Activated CD8-positive, alpha-beta memory T cell treated with anti-CD3 and anti-CD28 coated beads, Interleukin-2, amount 10 ng/mL, durations not matched to agents 7 days and 5 days (primary cell): ENCODE measurements at places on chromosomes 1 and 21. TPM values are rescaled to one million over a fixed set of nuclear protein-coding genes. Genes with fewer than 3 reads are reported as not detected.
A peak's percentile ranks its signal among the peaks of the same experiment; 100 is the strongest.

Gene HSD3B2
- total RNA-seq: not detected

Gene TYW3
- 15.0 TPM for total RNA-seq

Gene LCE3E
- total RNA-seq: not detected

Gene CFHR1
- not detected for total RNA-seq

Gene LCK
- 441 TPM for total RNA-seq

Gene CHTOP
- 89.1 TPM for total RNA-seq

Gene FAM167B
- total RNA-seq: 0.80 TPM

Gene KCNT2
- total RNA-seq: not detected

Gene CYP4B1
- total RNA-seq: not detected

DNA sequence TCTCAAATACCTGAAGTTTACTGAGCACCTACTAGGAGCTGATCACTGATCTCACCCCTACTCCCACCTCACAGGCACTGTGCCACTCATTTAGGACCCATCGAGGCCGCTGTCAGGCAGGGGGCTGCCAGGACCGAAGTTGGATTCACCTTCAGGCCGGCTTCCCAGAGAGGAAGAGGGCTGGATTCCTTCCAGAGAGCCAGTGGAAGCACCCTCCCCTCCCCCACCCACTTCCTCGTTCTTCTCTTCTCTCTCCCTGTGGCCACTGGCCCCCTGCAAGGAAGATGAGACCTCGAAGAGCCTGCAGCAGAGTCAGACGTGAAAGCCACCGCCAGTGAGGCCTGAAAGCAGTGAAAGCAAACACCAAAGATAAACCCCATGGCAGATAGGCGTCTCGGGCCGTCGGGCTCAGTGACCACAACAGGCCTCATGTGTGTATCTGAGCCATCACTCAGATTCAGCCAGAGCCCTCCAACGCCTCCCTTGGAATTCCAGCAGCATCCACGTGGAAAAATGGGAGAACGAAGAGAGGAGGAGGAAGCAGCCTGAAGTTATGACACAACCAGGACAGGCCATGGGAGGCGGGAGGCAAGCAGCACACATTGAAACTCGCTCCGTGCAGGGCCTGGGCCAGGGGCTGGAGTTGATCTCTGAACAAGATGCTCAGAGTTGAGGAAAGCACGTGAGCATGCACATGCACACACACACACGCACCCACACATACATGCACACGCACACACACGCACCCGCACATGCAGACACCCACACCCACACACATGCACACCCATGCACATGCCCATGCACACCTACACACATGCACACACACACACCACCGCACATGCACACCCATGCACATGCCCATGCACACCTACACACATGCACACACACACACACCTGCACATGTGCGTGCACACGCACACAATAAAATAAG, 6.2 kb upstream of the AGTRAP start:
- peak overlapping the region; percentile 79 for H3K27ac ChIP-seq
- no peaks in the 10 kb centered on the region for H3K27me3 ChIP-seq
- peak overlapping the region; percentile 54 for H3K4me3 ChIP-seq

DNA sequence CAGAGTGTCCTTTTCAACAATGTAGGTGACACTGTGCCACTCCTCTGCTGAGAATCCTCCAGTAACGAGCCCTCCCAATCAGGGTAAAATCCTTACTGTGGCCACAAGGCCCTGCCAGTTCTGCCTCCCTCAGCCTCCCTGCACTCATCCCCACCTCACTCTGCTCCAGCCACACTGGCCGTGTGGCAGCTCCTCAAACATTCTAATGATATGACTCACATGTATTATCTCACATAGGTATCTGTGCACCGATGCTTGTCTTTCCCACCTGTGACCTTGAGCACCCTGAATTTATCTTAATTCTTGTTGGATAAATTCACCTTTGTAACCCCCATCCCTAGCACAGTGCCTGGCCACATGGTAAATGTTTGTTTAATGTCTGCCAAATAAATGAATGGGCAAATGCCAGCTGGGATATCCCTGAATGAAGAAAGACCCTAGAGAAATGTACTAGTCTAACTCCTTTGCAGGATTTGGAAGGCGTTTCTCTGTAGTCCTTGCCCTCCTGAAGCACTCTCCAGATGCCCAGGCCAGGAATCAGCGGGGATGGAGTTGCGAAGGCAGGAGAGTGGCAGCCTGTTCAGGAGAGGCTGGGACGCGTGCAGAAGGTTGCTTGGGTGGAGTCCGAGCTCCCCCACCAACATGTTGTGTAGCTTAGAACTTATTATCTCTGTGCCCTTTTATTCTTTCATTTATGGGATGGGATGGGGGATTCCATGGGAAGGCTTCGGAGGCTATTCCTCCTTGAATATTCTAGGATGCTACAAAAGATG, 106.0 kb downstream of the TMEM53 start:
- no peak overlapping the region for H3K4me3 ChIP-seq
- H3K4me1 ChIP-seq: no peaks in the 10 kb centered on the region
- DNase-seq: no peak
- no peaks in the 10 kb centered on the region for H3K36me3 ChIP-seq
- H3K27ac ChIP-seq: no peak overlapping the region

DNA sequence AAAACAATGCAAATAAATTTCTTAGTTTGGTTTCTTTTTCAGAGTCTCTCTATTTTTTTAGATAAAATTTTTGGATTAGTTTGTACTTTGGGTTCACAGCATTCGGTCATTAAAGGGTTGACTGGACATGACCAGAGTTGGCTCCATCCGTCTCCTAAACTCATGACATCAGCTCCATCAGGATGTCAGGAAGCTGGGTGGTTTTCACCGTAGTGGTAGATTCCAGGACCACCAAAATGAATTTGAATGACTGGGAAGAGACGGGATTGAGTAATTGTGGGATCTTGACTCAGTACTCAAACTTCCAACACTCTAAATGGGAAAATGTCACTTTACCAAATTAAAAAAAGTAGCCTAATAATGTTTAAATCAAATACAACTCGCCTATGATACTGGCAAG, 279.2 kb upstream of the DUSP10 start:
- no peak overlapping the region for H3K27ac ChIP-seq
- no peak overlapping the region for H3K4me3 ChIP-seq
- no peaks in the 10 kb centered on the region for H3K4me1 ChIP-seq
- DNase-seq: no peak
- H3K27me3 ChIP-seq: peaks cover 10% of the 10 kb centered on the region
- H3K36me3 ChIP-seq: no peaks in the 10 kb centered on the region

DNA sequence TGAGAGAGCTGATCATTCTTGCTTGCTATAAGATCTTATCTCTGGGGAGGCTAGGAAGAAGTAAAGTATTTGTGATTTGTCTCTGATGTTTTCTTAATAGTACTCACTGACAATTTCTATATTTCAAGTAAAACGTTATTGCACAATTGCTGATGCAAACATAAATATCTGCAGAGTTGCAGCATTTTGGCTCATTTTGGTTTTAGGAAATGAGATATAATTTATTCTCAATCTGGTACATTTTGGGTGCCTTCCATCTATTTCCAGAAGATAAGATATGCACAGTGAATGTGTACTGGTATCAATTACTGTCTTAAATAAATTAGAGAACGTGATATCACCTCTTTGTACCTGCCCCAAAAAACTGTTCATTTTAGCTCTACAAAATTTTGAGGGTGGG, 1431.5 kb downstream of the BRINP3 start:
- H3K4me3 ChIP-seq: no peak overlapping the region
- H3K4me1 ChIP-seq: no peaks in the 10 kb centered on the region
- no peaks in the 10 kb centered on the region for H3K36me3 ChIP-seq
- no peaks in the 10 kb centered on the region for H3K27me3 ChIP-seq
- DNase-seq: no peak

- H3K36me3 ChIP-seq: no peaks in the 10 kb centered on the region
- H3K4me1 ChIP-seq: peaks cover 6% of the 10 kb centered on the region
- H3K27me3 ChIP-seq: peaks cover 4% of the 10 kb centered on the region
- H3K4me3 ChIP-seq: no peak overlapping the region
- no peak for DNase-seq
- no peak overlapping the region for H3K27ac ChIP-seq
These were observed 58.6 kb upstream of the TMPRSS2 start for GRCh38 chr21:41566500-41567014.

DNA sequence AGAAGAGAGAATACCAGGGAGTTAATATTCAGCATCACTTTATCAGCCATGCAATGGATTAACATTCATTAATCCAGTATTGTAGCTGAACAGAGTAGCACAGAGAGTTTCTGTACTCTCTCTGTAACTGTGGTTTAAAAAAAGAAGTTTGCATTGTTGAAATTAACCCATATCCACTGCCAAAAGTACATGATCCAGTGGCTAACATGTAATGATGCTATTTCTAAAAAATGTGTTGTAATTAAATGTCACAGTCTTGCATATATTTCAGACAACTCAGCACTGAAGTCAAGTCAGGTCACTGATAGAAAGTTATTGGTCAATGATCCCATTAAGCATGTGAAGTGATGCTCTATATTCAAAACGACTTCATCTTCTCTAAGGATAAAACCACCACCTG, 141.3 kb downstream of the NRIP1 start:
- no peak overlapping the region for H3K4me3 ChIP-seq
- no peak for DNase-seq
- H3K27ac ChIP-seq: no peak overlapping the region
- H3K4me1 ChIP-seq: no peaks in the 10 kb centered on the region
- H3K36me3 ChIP-seq: no peaks in the 10 kb centered on the region

DNA sequence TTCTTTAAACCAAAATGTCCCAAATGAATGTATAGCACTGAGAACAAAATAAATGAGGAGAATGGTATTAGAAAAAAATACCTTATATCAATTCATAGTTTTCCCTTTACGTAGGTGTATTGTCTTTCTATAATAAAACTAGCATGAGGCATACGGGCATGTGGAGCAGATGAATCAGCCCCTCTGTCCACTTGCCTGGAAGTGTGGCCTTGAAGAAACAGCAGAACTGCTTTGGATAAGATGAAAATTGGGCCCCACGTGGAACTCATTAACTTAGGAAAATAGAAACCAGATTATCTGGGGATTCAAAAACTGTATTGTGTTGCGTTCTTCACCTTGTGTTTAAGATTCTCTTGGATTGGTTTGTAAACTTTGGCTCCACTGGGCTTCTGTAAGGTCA, 356.8 kb upstream of the B3GALT2 start:
- peaks cover 23% of the 10 kb centered on the region for H3K36me3 ChIP-seq
- H3K4me3 ChIP-seq: no peak overlapping the region
- H3K27me3 ChIP-seq: no peaks in the 10 kb centered on the region
- no peak overlapping the region for H3K27ac ChIP-seq
- peaks cover 51% of the 10 kb centered on the region for H3K4me1 ChIP-seq

DNA sequence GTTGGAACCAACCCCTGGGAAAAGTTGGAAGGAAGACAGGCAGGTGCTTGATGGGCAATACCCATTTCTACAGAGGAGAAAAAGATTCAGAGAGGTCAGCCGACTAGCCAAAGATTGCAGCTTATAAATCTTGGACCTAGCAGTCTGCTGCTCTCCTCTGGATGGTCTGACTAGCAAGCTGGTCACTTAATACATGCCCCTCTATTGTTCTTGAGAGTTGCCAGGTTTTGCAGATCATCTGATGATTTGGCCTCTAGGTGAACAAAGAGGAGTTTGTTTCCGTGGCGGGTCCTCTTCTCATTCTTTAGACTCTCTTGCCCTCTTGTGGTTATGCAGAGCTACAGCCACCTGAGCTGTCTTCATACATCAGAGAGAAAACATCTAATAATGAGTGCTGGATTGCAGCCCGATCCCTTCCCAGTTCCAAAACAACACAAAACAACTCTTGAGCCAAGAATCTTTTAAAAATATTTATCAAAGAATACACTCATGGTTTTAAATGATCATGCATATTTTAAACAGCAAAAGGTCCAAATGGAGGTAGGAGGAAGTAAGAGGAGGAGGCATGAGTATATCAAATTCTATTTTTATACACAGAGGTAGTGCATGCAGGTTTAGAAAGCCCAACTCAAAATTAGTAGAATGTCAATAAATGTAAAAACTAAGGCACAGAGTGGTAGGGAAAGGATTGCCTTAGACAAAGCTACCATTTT, 115.7 kb downstream of the SLC30A10 start:
- DNase-seq: no peak
- peaks cover 7% of the 10 kb centered on the region for H3K27me3 ChIP-seq
- H3K4me3 ChIP-seq: no peak overlapping the region
- H3K36me3 ChIP-seq: no peaks in the 10 kb centered on the region
- no peak overlapping the region for H3K27ac ChIP-seq

- H3K4me3 ChIP-seq: peak overlapping the region; percentile 86
- peak; percentile 72 for DNase-seq
- H3K27ac ChIP-seq: peak overlapping the region; percentile 97
- H3K27me3 ChIP-seq: no peaks in the 10 kb centered on the region
- peaks cover 43% of the 10 kb centered on the region for H3K4me1 ChIP-seq
These were observed 1.3 kb downstream of the POU2F1 start for GRCh38 chr1:167221738-167222610.

- no peak for DNase-seq
- no peak overlapping the region for H3K27ac ChIP-seq
- no peak overlapping the region for H3K4me3 ChIP-seq
- no peaks in the 10 kb centered on the region for H3K27me3 ChIP-seq
- H3K36me3 ChIP-seq: peaks cover 11% of the 10 kb centered on the region
These were observed 14.9 kb downstream of the MAPKAPK2 start for GRCh38 chr1:206699626-206700025.

GRCh38 chr1:182872881-182873280, 33.7 kb downstream of the DHX9 start:
- H3K4me3 ChIP-seq: no peak overlapping the region
- peaks cover 9% of the 10 kb centered on the region for H3K4me1 ChIP-seq
- no peak for DNase-seq
- H3K27me3 ChIP-seq: no peaks in the 10 kb centered on the region

DNA sequence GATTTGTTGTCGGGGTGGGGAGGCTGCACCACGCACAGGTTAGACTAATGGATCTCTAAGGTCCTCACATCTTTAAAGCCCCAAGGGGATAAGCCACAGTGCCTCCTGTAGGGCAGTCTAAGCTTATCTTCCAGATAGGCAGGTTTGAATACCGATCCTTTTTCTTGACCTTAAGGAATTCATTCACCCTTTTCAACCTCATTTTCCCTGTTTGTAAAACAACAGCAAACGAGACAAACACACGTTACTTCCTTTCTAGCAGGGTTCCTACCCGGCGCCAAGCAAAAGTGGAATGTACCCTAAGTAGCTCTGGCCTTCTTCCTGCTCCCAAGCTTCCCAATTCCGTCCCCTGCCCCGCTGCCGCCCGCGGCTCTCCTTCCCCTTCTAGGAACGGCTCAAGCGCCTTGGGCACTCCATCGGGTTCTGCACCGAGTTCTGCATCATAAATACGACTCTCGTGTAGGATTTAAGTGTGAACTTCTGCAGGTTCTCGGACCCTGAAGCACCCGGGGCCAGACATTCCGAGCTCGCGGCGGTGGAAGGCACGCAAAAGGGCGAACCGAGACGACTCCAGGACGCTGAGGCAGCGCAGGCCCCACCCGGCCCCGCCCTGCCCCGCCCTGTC, 548 bp upstream of the CDC20 start:
- peaks cover 46% of the 10 kb centered on the region for H3K36me3 ChIP-seq
- H3K4me3 ChIP-seq: peak overlapping the region; percentile 94
- no peaks in the 10 kb centered on the region for H3K27me3 ChIP-seq
- peaks cover 46% of the 10 kb centered on the region for H3K4me1 ChIP-seq
- peak overlapping the region; percentile 89 for H3K27ac ChIP-seq

GRCh38 chr1:69157046-69157756, 410.5 kb upstream of the LRRC7 start:
- H3K27ac ChIP-seq: no peak overlapping the region
- DNase-seq: no peak
- no peaks in the 10 kb centered on the region for H3K4me1 ChIP-seq
- no peaks in the 10 kb centered on the region for H3K36me3 ChIP-seq
- no peaks in the 10 kb centered on the region for H3K27me3 ChIP-seq
- no peak overlapping the region for H3K4me3 ChIP-seq
